Liver (tissue), 10 donors: ENCODE measurements at places on chromosomes 4 and X.

GRCh38 chrX:69900491-69900890 is 149.2 kb downstream of the AWAT2 start:
- DNase-seq, result no peak

GRCh38 chr4:73607375-73608033 is 12.7 kb downstream of the RASSF6 start:
- no peak for DNase-seq

GRCh38 chr4:97819294-97819693 is 324.0 kb downstream of the STPG2 start:
- DNase-seq, result no peak

- DNase-seq, result no peak
Measured at GRCh38 chrX:940691-941090, 271.8 kb downstream of the CRLF2 start.

DNA sequence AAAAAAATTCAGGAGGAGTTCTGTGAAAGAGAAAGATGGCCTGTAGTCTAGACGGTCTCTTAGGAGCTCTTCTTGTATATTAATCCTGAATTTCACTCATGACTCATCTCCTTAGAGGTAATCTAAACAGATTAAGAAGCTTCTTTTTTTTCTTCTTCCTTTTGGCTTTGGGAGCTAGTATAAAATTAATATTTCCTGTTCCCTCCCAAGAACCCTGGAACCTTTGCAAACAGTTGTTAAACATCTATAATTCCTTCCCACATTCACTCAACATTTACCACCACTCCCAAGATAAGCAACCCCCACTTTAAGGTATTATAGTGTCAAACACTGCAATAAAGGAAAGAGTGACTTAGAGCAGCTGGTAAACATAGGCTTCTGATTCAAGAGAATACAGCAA is 146.4 kb upstream of the EDNRA start:
- no peak for DNase-seq

DNA sequence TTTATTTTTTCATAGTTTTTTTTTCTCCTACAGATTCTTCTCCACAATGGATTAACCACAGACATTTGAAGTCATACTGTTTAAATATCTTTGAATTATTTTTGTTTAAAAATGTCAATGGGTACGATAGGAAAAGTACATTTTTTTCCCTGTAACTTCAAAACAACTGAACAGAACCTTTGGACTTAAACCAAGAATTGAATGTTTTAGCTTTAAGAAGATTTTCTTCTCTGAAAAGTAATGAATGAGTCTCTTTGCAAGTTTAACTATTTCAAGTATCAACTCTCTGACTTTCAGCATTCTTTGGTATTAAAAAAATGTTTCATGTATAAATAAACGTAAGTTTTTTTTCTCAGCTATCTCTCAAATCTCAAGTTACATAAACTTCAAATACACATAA is 364.3 kb downstream of the FBXO8 start:
- no peak for DNase-seq

GRCh38 chr4:135268369-135268768 is 1066.8 kb upstream of the PABPC4L start:
- DNase-seq, result no peak

GRCh38 chr4:168803732-168804131 is 206.3 kb downstream of the CBR4 start:
- DNase-seq, result no peak

- no peak for DNase-seq
Measured at GRCh38 chrX:130840345-130840744, 62.7 kb downstream of the ENOX2 start.

DNA sequence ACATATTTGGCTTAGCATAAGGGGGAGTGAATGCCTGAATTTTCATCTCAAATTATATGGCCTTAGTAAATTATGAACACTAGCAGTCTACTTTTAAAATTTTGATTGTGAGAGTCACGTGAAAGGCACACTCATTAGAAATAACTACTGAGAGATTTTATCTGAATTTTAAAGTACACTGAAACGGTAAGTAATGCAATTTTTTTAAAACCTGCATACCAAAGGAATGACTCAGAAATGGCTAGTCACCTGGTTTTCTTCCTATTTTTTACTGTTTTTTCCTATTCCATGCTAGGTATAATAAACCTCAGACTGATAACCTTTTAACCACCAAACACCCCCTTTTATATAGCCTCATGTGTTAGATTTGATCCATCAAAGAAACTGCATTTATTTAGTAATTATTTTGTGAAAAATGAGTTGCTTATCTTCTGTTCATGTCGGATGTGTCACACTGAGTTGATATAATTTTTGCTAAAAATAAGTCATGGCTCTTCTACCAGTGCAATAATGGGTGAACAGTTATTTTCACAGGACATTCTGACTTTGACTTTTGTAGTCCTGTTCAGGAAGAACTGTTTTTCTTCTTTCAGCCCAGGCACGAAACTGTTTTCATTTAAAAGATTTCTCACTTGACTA is 40.4 kb downstream of the CPEB2 start:
- DNase-seq, result no peak

DNA sequence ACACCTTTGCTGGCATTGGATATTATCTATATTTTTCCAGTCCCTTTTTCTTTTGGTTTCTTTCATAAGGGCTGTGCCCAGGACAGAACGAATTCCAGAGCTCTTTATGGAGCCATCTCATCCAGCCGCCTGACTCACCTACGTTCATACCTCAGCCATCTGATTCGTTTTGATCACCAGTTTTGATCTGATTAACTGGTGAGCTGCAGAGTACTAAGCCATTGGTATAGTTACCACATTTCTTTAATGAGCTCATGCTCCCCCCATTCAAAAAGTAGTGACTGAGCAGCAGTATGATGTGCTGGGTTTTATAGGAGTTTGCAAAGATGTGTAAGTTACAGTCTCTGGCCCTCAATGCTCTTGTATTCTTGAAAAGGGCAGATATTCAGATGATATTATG is 43.0 kb upstream of the CDKN2AIP start:
- DNase-seq, result no peak

- DNase-seq, result no peak
Measured at GRCh38 chr4:132540797-132541196, 608.3 kb upstream of the PCDH10 start.

GRCh38 chr4:113050371-113050755 is 910 bp downstream of the ANK2 start:
- no peak for DNase-seq

DNA sequence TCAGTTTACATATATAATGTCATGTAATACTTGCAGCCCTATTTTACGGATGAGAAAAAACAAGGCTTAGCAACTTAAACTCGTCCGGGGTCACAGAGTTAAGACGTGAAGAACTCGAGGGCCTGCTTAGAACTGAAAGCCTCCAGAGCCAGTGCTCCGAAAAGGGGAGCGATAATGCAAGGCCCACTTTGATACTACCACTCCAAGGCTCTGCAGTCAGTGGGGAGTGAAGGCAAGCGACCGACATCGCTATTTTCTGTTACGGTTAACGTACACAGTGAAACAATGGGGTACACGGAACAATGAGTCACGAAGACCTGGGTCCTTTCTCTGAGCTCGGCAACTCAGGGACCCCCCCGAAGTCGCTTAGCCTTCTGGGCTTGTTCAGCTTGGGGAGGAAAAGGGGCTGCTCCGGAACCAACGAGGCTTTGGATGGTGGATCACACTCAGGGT is 965 bp downstream of the PPA2 start:
- no peak for DNase-seq

GRCh38 chrX:135591871-135592270 is 71.4 kb downstream of the INTS6L start:
- DNase-seq, result no peak
